ENCODE measurements at places on chromosomes 16 and 17.

DNA sequence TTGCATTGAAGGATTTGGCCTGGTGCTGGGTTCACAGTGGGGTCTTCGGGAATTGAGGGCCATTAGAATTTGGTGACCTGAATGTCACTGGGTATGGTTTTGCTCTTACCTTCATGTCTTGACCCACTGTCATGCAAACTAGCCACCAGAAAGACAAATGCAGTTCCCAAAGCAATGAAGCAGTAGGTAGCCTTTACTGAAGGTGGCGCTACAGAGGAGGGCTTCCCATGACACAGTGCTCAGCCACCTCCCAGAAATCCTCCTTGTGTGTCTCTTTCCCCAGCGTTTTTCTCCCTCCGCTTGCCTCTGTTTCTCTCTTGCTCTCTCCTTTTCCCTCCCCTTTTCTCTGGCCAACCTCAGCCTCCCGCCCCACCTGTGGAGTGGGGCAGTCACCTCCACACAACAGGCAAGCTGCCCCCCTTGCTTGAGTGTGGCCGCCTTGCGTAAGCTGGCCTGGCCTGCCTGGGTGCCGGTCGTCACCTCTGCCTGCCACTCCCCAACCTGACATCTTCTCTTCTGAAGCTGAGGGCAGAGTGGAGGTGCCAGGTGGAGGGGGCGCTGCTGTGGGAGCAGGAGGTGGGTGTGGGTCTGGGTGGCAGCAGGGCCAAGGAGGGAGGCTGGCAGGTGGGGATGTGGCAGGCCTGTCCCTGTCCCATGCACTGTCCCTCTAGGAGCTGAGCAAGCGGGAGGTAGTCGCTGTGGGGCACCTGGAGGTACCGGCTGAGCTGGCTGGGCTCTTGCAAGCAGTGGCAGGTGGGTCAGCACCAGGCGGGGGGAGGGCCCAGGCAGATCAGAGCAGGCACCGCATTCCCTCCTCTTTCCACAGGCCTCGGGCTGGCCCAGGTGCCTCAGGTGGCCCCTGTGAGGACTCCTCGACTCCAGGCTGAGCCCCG, 34.7 kb downstream of the MYO15A start:
- no peak for DNase-seq

- peak; percentile 60 for DNase-seq
These were observed 16.4 kb upstream of the METRNL start for GRCh38 chr17:83062818-83063671.

DNA sequence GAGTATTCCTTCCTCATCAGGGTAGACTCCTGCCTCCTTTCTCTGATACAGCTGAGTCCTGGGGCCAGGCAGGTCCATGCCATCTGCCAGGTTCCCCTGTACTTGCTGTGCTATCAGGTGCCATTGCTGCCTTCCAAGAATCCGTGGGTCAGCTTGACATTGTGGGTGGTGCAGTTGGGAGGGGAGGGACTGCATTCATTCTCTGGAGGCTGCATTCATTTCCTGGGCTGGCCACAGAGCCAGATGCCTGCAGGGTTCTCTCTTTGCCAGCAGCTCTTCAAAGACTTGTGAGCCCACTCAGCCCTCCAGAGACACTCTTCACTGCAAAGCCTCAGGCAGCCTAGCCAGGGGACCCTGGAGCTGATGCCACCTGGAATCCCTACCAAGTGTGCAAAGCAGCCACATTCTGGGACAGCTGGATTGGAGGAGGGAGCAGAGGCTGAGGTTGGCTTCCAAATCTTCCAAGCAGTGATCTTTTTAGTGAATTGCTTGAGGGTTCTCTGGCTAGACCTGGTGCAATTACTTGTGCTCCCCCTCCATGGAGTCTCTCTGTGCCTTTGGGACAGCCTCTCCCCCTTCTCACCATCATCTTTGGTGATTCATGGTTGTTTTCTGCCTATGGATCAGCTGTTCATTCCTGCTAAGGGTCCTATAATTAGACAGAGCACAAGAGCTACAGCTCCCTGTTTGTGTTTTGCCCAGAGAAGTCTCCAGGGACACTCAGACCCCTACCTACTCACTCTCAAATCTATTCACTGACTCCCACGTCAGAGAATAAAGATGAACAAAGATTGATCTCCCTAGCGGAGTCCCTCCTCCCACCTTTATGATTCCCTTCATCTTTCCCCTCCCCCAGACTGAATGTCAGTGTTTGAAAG, 20.9 kb downstream of the ANKFN1 start:
- no peak for DNase-seq

GRCh38 chr17:19237389-19238166, 412 bp downstream of the EPN2 start:
- no peak for DNase-seq

- no peak for DNase-seq
These were observed at the start of gene FKBP10 for GRCh38 chr17:41812381-41813151. Gene FKBP10 (plus strand): TSS chr17:41813004. CDS start chr17:41813035, 31 bp downstream.

DNA sequence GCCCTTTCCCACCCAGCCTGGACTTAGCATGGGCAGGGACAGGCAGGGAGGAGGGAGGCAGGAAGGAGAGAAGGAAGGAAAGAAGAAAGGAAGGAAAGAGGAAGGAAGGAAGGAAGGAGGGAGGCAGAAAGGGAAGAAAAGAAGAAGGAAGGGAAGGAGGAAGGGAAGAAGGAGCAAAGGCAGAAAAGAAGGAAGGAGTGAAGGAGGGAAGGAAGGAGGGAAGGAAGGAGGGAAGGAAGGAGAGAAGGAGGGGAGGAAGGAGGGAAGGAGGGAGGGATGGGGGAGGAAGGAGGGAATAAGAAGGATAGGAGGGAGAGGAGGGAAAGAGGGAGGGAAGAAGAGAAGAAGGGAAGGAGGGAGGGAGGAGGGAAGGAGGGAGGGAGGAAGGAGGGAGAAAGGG, 110.4 kb downstream of the SALL1 start:
- DNase-seq, result no peak

DNA sequence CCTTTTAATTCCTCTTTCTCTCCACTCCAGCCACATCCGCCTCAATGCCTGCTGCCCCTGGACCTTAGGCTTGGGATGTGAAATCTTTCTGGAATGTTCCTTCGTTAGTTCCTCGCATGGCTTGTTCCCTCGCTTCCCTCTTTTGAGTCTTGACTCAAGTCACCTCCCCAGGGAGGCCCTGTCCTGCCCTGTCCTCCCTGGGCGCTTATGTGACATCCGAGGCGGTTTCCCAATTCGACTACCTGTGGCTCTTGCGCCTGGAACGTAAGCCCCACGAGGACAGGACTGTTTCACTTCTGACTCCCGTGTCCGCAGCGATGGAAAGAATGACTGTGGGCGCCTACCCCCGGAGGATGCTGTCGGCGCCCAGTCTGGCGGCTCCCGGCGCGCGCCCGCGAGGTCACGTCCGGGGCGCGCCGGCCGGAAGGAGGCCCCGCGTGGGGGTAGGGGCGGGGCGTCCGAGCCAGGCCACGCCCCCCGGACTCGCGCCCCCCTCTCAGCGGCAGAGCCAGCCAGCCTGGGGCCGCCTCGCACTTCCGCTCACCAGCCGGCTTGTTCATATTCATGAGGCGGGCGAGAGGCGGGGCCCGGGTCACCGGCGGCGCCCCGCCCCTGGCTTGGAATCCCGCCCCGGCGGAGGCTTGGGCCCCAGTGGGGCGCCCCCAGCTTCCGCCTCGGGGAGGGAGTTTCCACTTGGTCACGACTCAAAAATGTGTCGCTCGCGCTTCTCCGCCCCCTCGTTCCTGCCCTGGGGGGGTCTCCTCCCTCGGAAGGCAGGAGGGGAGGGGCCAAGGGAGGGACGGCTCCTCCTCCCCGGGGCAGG, 8.4 kb upstream of the GLIS2 start:
- peak; percentile 96 for DNase-seq

GRCh38 chr16:20910781-20911321, 10.3 kb downstream of the LYRM1 start:
- DNase-seq, result no peak

DNA sequence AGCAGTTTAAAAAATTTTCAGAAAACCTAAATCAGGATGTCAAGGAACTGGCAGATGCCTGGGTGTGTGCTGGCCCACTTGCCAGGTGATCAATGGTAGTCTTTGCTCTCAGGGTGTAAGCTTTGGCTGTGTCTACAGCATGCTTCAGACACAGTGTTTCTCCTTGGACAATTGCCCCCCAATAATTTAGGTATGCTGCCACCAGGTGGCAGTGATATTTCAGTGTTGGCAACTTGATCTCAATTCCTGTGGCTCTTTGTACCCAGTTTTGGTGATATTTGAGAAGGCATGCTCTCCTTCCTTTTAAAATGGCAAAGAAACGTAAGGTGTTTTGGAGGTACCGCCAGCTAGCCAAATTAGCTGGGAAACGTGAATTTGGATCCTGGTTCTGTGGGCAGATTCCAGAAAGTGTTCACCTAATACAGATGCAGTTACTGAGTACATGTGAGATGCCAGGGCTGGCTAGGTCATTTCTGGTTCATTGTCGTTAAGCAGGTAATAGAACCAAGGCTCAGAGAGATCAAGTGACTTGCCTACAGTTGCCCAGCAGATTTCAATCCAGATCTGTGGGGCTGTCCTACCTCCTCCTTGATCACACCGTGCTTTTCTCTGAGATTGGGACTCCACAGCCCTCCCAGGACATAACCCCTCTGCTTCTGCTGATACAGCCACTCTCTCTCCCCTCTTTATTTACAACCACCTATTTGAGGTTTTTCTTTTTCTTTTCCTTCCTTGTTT, 155.6 kb upstream of the PLCG2 start:
- DNase-seq, result no peak

GRCh38 chr16:86748652-86749051, 170.3 kb downstream of the FOXL1 start:
- DNase-seq, result no peak

GRCh38 chr16:88826070-88826840, 14.5 kb upstream of the APRT start:
- no peak for DNase-seq

- no peak for DNase-seq
These were observed 265.1 kb downstream of the PRKCA start for GRCh38 chr17:66567234-66568170.

- no peak for DNase-seq
These were observed 381.9 kb upstream of the TOM1L1 start for GRCh38 chr17:54518706-54519105.

DNA sequence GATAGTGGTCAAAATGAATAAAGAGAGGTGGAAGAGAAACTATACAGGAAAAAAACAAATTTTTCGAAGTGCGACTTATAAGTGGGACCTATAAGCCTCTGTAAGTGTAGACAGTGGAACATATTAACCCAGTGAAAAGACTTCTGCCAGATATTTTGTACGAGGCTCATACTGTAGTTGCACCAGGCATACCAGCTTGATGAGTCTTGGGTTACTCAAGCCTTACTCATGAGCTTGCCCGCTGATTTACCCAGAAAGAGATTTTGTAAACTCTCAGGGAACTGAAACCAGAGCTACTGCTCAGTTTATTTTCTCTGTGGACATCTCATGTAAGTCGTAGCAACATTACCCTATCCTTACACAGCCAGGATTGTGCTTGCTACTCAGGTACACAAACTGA, 708.0 kb upstream of the SOX9 start:
- DNase-seq, result no peak

DNA sequence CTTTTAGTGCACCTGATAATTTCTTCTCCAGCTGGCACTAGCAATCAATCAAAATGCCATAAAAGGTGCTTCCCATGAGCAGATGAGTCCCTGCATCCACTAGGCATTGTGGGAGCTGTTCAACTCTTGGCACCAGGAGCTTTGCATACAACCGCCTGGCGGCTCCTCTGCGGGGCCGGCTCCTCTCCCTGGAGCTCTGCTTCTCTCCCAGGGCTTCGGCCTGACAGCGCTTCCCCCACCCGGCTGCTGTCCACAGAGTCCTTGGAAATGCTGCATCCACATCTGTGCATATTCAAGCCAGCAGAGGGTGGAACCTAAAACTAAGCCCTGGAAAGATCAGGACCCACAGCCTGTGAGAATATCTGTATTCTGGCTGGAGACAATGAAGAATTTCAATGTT, 62.9 kb downstream of the LMF1 start:
- no peak for DNase-seq

GRCh38 chr16:65066651-65067050, 55.2 kb downstream of the CDH11 start:
- no peak for DNase-seq

DNA sequence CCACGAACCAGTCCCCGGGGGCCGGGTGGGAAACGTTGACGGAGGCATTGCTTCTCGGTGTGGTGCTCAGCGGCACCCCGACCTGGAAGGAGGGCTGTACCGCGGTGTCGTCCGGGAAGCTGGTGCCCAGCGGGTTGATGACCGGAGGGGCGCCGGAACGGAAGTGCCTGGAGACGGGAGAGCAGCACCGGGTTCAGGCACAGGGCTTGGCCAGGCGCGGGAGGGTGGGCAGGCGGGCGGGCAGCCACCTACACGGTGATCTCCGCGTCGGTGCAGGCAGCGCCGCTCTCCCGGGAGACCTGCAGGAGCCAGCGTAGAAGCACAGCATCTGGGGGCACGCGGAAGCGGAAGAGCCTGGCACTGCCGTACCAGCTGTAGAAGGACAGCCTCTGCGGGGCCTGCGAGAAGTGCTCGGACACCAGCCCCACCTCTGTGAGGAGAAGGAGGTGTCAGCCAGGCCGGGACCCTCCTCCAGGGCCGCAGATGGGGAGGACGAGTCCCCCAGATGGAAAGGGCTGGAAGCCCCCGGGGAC, 4.3 kb downstream of the PGAP6 start:
- DNase-seq, result no peak

- no peak for DNase-seq
These were observed 40.3 kb upstream of the KIFC3 start for GRCh38 chr16:57842601-57843000.

- no peak for DNase-seq
These were observed 20.2 kb downstream of the CCDC42 start for GRCh38 chr17:8724451-8724850.

All from coronary artery (tissue), 2 donors.